ENCODE measurements at places on chromosomes 2 and 18.

- no peak for DNase-seq
Measured at GRCh38 chr2:50607721-50608120, 424.2 kb downstream of the NRXN1 start.

GRCh38 chr2:169637620-169638019 lies 53.5 kb downstream of the PPIG start:
- no peak for DNase-seq

DNA sequence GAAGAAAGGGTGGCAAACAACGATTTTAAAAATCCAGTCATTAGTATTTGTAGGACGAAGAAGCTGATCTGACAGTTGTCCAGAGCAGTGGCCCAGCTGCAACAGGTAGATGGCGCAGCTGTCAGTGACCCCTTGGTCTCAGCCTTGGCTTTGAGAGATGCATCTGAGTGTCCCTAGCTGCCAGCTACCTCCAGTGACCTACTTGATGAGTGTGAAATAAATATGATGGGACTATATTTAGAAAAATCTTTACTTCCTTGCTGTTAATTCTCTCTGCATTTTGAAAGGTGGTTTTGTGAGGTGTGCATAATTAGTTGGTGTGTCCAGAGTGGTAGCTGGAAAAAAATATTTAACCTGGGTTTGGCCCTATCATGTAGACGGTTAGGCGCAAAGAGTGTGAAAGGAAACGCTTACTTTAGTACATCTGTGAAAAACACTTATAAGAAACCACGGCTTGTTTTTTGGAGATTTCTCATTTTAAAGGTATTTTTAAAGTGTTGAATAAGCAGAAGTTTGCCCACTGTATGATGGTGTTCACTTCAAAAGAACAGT lies 963 bp downstream of the INPP1 start:
- no peak for DNase-seq

DNA sequence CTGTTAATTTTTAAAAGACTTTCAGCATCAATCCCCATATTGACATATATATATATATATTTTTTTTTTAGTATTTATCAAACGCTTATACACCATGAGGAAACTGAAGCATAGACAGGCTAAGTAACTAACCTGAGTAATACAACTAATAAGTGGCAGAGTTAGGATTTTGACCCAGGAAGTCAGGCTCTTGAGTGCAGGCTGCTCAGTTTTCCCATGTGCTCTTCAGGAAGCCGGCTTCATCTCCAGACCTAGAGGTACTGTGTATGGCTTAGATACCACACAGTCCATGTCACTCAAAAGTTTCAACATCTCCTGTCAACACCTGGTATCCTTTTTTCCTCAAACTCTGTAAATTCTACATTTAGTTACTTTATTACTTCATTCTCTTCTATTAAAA lies 841.7 kb upstream of the ACVR2A start:
- DNase-seq, result no peak

DNA sequence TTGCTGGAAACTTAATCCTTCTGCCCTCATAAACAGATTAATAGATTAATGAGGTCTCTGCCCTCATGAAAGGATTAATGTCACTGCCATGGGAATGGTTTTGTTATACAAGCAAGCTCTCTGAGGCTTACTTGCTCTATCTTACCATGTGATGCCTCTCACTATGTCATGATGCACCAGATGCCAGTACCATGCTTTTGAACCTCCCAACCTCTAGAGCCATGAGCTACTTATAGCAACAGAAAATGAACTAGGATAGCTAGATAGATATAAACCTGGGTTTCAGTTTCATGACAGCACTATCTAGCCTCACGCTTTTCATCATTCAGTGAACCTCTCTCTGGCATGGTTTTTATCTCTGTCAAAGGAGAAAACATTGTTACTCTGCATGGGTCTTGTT lies 371.6 kb upstream of the LRP1B start:
- no peak for DNase-seq

DNA sequence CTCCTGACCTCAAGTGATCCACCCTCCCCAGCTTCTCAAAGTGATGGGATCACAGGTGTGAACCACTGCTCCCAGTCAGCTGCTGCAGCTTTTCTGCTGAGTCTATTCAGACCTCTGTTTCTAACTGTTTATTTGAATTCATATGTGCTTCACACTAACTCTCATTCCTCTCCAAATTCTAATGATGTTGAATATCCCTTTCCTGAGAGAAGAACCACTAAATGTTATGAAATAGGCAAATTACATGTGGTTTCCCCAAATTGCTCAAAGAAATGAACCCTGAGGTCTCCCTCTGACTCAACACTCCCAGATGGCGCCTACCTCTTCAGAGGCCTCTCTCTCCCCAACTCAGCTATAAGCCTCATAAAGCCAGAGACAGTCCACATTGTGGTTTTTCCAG lies 98.6 kb downstream of the IRS1 start:
- DNase-seq, result no peak

DNA sequence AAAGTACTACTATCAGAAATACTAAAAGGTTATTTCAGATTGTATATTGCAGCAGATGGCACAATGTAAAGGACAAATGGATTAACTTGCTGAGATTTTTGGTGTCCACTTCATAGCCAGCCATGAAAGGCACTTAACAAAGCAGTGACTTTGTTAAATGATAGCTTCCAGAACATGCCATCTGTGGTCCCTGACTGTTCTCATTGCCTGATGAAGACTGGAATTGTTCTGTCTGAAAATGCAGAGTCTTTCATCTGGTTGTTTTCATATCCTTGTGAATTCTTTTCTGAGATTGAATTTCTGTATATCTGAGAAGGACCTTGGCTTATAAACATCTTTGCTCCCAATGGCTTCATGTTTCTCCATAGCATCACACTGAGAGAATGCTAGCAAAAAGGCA lies 44.4 kb upstream of the LRRTM1 start:
- no peak for DNase-seq

- DNase-seq, result no peak
Measured at GRCh38 chr2:43391201-43391877, 164.9 kb upstream of the ZFP36L2 start.

- no peak for DNase-seq
Measured at GRCh38 chr2:133755480-133756300, 187.4 kb upstream of the NCKAP5 start.

GRCh38 chr2:224969633-224970260 lies 72.5 kb downstream of the DOCK10 start:
- no peak for DNase-seq
